ENCODE measurements at places on chromosomes 16 and 17.

DNA sequence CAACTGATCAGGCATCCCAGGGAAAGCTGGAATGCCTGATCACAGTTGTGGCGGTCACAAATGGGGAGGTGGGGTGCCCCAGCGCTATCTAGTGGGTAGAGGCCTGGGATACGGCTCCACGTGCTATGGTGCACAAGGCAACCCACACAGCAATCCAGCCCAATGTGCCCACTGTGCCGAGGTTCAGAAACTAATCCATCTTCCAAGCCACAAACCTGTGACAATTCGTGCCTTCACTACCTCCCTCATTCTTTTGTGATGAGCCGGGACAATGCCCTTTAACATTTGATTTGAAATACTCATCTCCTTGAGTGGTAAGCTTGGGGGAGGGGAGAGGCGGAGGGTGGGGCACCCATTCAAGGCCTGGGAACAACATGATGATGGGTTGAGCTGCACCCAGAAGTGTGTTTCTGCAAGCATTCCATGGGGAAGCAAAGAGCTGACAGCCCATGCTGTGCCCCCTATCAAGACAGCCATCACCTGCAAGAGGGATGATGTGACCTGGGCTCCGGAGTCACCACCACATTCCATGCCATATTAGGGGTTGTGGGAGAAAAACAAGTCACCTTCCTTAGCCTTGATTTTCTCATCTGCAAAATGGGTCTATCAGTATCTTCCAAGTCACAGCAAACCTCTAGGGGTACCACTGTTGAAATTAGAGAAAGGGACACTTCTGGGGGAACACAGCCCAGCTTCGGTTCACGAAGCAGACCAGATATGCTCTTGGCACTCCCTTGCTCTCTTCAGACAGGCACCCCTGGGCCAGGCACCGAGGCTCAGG is 3.7 kb downstream of the ELOB start:
- no peak for DNase-seq

DNA sequence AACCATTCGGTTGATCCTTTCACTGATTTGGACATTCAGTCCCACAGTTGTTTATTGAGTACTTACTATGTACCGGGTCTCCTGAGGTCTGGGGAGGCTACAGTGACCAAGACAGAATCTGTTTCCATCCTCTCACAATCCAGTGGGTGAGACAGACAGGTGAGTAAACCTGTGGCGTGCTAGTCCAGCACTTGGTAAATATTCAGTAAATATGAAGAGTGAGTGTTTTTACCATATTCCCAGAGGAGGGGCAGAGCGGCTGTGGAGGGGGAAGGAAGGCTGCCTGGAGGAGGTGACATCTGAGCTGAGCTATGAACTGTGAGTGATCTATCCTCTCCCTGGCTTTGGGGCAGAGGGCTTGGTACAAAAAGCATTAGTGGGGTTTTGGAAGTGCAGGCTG is 31.4 kb downstream of the CCR7 start:
- DNase-seq = no peak

- no peak for DNase-seq
Measured at GRCh38 chr17:62720126-62720850, 87.8 kb downstream of the MARCHF10 start.

DNA sequence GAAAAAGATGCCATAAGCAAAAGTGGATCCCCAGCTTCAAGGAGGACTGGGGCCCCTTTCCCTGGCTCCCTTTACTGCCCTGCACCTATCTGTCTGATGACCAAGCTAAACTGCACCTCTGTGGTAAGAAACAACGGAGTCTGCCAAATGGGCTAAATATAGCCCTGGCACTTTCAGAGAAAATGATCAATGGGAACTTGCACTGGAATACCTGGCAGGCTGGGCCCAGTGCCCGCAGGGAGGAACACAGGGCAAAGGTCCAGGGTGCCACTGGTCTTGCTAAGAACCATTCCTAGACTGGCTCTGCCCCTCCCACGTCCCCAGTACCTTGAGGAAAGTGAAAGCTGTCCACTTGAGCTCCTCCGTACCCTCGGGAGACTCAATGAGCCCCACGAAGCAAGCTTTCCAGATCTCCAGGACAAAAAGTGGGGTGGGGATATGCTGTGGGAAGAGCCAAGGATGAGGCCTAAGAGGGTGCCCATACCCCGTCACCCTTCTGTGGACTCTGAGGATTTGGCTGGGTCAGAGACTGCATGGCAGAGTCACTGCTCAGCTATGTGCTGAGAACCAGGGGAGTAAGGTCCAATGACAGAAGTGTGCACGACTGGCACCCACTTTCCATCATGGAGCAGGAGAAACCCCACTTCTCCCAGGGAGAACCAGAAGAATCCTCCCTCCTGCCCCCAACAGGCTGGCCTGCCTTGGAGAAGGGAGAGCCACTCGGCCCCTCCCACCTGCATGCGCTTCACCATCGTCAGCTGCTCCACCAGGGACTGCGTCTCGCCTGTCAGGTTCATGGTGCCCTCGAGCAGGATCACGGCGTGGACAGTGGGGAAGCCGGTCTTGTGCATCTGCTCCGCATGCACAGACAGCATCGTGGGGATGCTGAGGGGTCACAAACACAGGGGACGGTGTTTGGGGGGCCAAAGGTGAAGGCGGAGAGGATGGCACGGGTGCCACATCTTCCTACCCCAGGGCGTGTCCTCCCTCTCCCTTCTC is 17.4 kb downstream of the CSF3 start:
- DNase-seq = no peak

- peak; percentile 16 for DNase-seq
Measured at GRCh38 chr17:79626156-79626890, 15.5 kb upstream of the RBFOX3 start.

DNA sequence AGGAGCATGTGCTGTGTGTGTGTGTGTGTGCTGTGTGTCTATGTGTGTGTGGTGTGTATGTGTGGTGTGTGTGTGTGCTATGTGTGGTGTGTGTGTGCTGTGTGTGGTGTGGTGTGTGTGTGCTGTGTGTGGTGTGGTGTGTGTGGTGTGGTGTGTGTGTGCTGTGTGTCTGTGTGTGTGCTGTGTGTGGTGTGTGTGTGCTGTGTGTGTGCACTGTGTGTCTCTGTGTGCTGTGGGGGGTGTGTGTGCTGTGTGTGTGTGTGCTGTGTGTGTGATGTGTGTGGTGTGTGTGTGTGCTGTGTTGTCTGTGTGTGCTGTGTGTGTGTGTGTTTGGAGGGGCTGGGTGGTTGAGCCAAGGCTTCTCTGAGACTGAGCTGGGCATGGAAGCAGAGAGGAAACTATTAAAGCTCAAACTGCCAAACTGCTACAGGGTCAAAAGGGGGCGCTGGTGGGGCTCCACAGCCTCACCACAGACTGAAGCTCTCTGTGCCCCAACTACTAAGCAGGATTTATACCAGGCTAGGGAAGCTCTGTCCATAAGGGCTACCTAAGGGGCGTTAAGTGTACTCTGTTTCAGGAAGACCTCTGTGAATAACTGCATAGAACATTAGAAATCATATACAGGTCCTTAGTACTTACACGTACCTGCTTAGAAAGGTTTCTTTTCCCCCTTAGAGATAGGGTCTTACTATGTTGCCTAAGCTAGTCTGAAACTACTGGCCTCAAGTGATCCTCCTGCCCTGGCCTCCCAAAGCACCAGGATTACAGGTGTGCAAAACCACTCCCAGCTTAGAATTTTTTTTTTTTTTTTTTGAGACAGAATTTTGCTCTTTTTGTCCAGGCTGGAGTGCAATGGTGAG is 27.8 kb upstream of the GHDC start:
- DNase-seq = peak; percentile 69

DNA sequence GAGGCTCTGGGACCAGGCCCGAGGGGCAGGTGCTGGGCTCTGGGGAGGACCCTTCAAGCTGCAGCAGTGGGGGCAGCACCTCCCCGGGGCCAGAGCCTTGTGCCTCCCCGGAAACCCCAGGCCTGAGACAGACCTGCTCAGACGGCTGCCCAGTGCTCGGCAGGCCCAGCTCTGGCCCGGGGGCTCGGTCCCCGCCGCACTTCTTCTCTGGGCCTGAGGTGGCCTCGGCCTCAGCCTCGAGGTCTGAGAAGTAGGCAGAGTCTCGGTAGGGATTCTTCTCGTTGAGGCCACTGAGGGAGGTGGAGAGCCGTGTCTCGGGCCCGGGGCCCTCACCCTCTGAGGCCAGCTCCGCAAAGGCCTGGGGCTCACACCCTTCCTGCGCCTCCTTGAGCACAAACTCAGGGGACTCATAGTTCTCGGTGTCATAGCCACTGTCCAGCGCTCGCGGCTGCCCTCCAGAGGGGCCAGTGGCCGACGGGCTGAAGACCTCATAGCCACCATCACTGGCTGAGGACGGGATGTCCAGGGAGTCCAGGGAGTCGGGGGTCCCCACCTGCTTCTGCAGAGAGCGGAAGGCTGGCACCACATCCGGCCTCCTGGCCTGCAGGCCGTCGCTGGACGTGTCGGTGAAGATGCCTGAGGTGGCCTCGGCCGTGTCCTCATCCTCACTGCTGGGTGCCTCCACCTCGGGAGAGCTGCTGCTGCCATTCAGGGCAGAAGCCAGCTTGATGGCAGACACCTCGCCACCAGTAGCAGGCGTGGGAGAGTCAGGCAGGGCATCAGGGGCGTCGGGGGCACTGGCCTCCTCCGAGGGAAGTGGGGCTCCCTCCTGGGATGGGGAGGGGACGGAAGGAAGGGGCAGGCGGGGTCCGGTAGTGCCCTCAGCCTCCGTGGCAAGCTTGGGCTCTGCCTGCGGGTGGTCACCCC is 44.3 kb upstream of the PVALEF start:
- DNase-seq = no peak

GRCh38 chr16:31696968-31697743 is 169.5 kb downstream of the AHSP start:
- DNase-seq = no peak

- no peak for DNase-seq
Measured at GRCh38 chr17:17988427-17988945, 15.8 kb downstream of the DRC3 start.

GRCh38 chr17:38663125-38663751 is 11.5 kb downstream of the EPOP start:
- DNase-seq = peak; percentile 68

GRCh38 chr17:2122641-2123302 is 67.9 kb downstream of the HIC1 start:
- DNase-seq = no peak

DNA sequence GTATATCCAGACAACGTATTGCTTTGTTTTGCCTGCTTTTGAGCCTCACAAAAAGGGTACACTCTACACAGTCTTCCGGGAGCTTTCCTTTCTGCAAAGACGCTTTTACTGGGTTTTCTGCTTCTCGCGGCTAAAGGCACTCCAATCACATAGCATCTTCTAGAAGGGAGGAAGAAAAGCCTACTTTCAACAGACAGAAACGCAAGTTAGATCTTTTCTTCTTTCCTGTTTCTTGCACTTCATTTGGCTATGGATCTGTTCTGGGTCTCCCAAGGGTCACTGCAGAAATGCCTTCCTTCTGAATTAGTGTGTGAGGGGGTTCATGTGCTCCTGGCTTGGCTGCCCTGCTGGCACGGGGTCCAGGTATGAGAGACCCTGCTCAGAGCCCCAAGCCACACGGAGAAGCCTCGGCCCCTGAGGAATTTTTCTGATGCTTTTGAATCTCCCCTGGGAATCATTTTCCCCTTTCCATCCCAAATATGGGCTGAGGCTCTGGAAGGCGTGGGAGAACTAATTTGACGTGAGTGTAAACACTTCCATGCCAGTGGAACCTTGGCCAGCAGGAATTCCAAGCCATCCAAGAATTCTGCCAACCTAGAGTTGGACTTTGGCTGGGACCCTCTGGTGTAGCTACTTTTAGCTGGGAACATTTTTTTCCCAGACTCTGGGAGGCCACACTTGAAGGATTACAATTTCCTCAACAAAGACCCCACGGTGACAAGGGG is 49.6 kb upstream of the NKD1 start:
- no peak for DNase-seq

- no peak for DNase-seq
Measured at GRCh38 chr17:18140648-18141047, 32.1 kb downstream of the MYO15A start.

DNA sequence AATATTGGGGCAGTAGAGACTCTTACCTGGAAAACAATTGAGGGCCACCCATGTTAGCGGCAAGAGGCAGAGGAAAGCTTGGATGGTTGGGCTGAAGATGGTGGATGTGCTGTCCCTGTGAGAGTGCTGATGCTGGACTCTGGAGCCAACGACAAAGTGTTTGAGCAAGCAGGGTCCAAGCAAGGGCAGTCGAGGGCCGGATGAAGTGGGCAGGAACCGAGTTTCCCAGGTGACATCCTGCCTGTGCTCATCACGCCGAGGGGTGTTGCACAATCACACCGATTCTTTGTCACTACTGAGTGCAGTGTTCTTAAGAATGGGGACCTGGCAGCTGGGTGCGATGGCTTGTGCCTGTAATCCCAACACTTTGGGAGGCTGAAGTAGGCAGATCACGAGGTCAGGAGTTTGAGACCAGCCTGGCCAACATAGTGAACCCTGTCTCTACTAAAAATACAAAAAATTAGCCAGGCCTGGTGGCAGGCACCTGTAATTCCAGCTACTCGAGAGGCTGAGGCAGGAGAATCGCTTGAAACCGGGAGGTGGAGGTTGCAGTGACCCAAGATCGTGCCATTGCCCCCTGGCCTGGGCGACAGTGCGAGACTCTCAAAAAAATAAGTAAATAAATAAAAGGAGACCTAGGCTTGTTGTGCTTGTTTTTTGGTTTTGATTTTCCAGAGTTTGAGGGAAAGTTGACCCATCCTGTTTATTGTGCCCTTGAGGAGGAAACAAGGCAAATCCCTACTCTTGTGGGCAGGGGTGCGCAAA is 6.1 kb downstream of the PYCARD start:
- DNase-seq = no peak

GRCh38 chr17:19242323-19242722 is 5.2 kb downstream of the EPN2 start:
- DNase-seq = no peak

DNA sequence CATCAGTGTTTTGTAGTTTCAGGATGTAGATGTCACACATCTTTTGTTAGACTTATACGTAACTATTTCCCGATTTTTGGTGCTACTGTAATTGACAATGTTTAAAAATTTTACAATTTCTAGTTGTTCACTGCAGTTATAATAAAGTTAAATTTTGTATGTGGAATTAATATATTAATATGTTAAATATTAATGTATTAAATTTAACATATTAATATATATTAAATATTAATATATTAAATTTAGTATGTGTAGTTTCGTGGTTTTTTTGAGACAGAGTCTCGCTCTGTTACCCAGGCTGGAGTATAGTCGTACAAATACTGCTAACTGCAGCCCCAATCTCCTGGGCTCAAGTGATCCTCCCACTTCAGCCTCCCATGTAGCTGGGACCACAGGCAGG is 5.7 kb upstream of the LGALS3BP start:
- no peak for DNase-seq

- DNase-seq = peak; percentile 18
Measured at GRCh38 chr17:17063546-17064122, 21.4 kb downstream of the MPRIP start.

DNA sequence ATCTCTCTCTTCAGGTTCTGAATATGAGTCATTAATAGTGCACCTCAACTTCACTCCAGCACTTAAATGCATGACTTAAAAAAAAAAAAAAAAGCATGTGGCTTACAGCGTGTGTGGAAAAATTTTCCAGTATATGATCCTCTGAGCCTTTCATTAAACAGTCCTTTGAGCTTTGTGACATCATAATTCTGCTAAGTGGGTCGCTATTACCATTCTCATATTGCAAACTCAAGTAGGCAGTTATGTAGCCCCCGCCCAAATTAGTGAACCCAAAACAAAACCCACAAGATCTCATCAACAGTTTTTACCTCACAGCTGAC is 672 bp downstream of the CMTR2 start:
- DNase-seq = no peak

Data from activated naive CD4-positive, alpha-beta T cell treated with anti-CD3 and anti-CD28 coated beads, Interleukin-2, amount 10 ng/mL, durations not matched to agents 7 days and 5 days (primary cell).